Mesenchymal stem cell (in vitro differentiated cells and primary cell): ENCODE measurements at places on chromosomes 1 and 21.

DNA sequence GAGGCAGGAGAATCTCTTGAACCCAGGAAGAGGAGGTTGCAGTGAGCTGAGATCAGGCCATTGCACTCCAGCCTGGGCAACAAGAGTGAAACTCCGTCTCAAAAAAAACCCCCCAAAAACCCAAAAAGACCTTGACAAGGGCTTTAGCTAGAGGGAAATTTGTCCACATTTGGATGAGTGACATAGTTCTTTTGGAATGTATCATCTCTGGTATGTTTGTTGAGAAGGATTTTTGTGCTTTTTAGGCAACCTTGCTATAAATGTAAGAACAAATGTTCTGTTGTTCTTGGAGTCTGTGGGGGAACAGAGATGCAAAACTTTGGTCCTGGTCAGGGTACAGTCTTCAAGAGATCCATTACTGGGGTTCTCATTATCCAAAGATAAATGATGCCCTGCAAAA lies 28.9 kb downstream of the INAVA start:
- no peak for DNase-seq

GRCh38 chr1:20600156-20600555 lies 11.3 kb downstream of the CDA start:
- DNase-seq: no peak

DNA sequence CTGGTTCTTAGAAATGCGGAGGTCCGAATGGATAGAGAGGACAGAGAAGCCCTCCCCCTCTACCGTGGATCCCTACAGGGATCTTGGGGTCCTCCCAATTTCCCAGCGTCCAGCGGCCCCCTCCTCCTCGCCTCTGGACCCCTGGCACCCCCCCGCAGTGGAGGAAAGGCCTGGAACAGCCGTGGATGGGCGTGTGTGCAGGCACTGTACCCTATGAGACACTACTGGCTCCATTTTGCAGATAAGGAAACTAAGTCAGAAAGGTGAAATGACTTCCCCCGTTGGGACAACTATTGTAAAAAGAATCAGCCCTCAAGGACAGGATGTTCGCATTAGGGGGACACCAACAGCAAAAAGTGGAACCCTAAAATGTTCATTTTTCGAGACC lies 931 bp upstream of the CLSTN1 start:
- DNase-seq: no peak

DNA sequence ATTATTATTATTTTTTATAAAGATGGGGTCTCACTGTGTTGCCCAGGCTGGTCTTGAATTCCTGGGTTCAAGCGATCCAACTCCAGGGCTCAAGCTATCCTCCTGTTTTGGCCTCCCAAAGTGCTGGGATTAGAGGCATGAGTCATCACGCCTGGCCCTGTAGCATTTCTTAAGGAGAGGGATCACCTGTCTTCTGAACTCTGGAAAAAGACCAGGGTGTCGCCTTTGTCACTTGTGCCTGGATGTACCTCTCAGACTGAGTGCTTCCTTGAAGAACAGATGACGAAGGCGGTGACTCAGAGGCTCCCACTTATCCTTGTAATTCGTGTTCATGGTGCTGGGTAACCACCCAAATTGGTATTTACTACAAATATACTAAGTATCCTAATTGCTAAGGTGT lies 2.4 kb upstream of the CGN start:
- peak; percentile 29 for DNase-seq

GRCh38 chr1:84585803-84586202 lies 11.6 kb upstream of the CTBS start:
- DNase-seq: no peak

DNA sequence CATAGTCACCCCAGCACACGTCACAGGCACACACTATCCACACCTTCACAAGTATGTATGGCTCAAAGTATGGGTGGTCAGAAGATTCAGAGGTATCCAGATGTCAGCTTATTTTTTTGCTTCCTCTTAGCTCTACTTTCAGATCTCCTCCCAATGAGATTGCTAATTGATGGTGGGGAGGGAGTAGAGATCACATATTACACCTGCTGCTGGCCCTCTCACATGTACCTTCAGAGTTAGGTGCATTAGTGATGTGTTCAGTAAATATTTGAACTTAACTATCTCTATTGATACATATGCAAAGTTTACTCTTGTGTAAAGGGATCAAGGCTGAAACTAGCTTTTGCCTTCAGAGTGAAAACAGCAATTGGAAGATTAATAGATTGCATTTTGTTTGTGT lies 262.6 kb downstream of the PCP4 start:
- DNase-seq: no peak

DNA sequence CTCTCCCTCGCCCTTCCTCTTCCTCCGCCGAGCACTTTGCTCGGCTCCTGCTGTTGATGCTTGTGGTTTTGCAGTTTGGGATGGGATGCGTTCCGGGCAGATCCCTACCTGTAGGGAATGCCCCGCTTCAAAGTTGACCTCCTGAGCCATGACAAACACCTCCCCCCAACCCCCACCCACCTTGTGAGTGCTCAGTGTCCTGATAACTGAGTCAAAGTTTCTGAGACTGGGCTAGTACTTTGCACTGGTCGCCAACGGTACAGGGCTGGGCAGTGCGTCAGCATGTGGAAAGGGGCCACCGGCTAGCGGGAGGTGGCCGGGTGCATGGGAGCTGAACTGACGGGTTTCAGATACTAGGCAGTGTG lies 771 bp downstream of the RABGAP1L start:
- DNase-seq: peak; percentile 59

GRCh38 chr1:244988521-244988920 lies 124.2 kb upstream of the HNRNPU start:
- DNase-seq: peak; percentile 21

GRCh38 chr1:76876655-76877395 lies 9.5 kb downstream of the ST6GALNAC5 start:
- DNase-seq: no peak

DNA sequence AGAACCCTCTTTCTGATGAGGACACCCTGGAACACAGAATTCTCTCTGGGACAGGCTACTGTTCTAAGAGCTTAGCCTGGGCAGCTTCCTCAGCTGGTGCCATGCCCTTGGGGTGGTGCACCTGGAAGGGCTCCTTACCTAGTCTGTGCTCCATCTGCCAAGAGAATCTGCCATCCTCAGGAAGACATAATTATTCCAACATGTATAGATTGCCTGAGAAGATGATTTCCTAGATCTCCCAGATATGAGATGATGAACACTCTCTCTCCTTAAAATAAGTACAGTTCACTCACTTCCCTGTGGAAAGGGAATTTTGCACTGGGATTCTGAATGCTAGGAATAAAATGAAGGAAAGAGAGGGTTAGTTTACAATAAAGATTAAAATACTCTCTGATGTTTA lies 87.6 kb downstream of the NENF start:
- DNase-seq: no peak

- DNase-seq: no peak
Observed at GRCh38 chr1:31161571-31161970, 78.1 kb downstream of the NKAIN1 start.

- peak; percentile 97 for DNase-seq
Observed at GRCh38 chr1:180131510-180131909, 23.2 kb upstream of the QSOX1 start.

DNA sequence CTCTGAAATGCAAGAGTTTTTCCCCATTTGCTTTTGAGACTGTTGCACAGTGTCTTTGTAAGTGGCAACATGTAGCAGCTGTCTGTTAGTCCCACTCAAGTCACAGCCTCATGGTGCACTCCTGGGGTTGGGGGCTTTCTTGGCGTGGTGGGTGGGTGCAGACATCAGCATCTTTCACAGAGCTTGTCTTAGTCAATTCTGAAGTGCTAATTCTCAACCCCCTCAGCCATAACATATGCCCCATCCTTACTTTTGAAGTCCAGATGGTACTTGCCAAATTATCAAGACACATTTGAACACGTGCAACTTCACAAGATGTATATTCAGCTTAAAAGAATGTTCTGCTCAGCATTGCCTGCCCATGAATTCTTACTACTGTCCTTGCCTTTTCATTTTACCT lies 87.1 kb downstream of the VCAM1 start:
- no peak for DNase-seq

- DNase-seq: no peak
Observed at GRCh38 chr1:180937624-180938225, 25.0 kb downstream of the KIAA1614 start.

DNA sequence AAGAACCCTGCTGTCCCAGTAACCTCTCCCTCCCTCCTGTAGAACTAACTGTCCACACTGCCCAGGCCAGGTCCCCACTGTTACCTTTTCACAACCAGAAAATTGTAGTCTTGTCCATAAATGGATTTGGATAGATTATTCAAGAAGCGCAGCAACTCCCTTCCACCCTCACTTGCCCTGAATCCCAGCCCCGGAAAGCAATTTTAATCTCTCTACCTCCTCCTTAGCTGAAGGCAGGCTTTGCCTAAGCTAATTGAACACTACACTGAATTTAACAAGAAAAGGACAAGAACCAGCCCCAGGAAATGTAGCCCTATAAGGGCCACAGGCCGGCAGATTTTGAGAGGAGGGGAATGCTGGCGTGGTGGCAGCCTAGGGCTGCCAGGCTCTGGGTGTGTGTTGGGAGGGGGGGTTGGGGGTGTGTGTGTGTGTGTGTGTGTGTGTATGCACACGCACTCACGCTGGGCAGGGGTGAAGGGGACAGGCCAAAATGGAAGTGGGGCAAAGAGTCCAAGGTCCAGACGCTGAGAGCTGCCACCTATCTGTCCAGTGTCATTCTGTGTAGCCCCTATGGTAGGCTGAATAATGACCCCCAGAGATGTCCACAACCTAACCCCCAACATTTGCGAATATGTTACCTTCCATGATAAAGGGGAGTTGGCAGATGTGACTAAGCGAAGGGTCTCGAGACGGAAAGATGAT lies 10.8 kb upstream of the IFNGR2 start:
- no peak for DNase-seq

DNA sequence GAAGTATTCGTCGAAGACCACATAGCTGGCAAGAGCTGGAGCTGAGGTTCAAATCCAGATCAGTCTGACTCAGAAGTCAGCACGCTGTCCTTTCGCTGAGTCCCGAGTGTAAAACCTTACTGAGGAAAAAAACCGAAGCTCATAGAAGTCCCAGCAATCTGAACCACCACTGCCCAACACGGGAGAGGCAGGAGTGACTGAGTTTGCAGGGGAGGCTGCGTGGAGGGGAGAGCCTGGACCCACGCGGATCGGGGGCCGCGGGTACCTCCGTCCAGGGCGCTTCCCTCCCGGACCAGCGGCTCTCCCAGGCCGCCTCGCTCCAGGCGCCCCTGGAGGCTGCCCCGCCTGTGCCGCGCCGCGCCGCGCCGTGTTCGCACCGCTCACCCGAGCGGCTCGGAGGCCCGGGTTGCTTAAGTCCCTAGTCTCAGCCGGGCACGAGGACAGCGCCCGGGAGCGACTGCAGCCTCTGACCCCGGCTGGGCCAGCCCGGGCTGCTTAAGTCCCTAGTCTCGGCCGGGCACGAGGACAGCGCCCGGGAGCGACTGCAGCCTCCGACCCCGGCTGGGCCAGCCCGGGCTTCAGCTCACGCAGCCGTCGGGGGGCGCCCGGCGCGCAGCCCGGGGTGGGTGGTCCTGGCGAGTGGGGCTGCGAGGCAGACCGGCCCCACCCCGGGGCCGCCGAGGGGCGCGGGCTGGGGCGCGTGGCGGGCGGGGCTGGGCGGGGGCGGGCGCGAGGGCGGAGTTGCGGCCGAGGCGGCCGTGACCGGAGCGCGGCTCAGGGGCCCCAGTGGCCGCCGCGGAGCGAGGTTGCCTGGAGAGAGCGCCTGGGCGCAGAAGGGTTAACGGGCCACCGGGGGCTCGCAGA lies at the start of gene ADAMTSL4:
Gene ADAMTSL4, plus strand, starts transcription at position 777 of the 864 bp plus-strand sequence. CDS start 2,881 bp downstream, outside the sequence.
- peak; percentile 86 for DNase-seq

DNA sequence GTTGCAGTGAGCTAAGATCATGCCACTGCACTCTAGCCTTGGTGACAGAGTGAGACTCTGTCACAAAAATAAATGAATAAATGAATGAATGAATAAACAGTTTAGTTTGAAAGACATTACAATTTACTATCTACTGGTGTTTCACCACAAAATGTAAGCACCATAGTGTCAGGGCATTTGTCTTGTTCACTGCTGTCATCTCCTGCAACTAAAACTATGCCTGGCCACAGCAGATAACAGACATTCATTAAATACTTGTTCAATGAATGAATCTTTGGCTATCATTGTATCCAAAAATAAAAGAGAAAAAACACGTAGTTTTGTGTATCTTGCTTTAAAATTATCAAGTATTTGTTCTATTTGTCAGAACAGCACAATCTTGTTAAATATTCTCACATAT lies 32.5 kb downstream of the SASS6 start:
- DNase-seq: peak; percentile 27

DNA sequence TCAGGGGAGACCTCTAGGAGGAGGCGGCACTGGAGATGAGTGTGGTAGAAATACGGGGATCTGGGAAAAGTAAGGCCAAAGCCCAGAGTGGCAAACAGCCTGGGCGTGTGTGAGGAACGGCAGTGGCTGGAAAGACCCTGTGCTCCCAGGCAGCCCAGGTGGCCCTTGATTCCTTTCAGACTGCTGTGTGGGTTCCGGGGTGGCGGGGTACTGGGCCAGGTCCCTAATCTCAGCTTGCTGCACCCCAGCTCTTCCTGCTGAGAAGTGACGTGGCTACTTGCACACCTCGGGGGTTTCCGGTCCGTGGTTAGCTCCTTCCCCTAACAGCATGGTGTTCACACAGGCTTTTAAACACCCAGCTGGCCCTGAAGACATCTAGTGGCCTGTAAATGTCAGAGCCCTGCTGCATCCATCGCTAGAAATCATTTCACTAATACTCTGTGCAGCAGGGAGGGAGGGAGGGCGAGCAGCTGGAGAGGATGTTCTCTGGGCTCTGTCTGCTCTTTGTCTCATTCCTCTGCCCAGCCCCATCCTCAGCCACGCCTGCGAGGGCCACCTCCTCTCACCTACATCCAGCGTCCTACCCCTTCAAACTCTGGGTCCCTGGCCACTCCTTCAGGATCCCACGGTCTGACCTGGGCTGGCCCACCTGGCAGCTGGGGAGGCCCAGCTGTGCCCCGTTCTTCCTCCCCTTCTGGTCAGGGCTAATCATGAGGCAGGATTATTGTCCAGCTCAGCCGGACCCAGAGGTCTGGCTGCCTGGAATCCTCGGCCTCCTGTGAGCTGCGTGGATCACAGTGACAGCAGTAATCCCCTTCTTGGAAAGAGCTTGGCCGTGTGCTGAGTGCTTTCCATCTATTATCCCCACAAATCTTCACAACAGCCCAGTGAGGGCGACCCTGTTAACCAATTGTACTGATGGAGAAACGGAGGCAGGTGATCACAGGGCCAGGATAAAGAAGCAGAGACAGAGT lies 7.2 kb downstream of the ZDHHC18 start:
- DNase-seq: no peak

- no peak for DNase-seq
Observed at GRCh38 chr1:48644905-48645605, 131.6 kb downstream of the BEND5 start.

DNA sequence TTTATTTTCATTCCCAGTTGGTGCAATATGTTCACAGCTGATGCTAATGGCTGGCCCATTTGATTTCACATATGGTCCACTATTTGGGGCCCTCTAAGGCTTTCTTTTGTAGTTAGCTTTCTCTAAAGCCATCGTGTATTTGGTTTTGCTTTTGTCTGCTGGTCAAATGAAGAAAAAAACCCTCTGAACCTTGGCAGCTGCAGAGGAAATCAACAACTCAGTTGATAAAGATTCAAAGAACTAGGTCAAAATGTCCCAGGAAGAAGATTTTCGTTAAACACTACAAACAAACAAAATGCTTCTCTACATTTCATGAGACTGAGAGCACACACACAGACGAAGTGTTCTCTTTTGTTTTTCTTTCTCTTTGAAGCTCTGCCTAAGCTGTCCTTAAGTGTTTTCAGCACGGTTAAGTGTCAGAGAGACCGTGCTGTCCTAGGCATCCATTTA lies 655.0 kb downstream of the RWDD3 start:
- DNase-seq: no peak

GRCh38 chr1:207486198-207486597 lies 9.8 kb upstream of the CR1 start:
- no peak for DNase-seq

- no peak for DNase-seq
Observed at GRCh38 chr1:40648928-40649591, 16.4 kb downstream of the RIMS3 start.
